ENCODE measurements at places on chromosomes 2 and 18. TPM values are rescaled to one million over a fixed set of nuclear protein-coding genes. Genes with fewer than 3 reads are reported as not detected.

DNA sequence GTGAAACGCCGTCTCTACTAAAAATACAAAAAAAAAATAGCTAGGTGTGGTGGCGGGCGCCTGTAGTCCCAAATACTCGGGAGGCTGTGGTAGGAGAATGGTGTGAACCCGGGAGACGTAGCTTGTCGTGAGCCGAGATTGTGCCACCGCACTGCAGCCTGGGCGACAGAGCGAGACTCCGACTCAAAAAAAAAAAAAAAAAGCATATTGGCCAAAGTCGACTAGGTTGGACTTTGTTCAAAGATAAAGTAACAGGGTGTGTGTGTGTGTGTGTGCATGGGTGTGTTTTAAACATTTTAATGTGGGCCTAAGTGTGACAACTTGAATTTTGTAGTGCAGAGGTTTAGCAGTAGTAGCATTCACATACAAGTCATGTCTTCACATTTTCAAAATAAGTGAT lies 11.7 kb downstream of the GEMIN6 start:
- no peak for DNase-seq

DNA sequence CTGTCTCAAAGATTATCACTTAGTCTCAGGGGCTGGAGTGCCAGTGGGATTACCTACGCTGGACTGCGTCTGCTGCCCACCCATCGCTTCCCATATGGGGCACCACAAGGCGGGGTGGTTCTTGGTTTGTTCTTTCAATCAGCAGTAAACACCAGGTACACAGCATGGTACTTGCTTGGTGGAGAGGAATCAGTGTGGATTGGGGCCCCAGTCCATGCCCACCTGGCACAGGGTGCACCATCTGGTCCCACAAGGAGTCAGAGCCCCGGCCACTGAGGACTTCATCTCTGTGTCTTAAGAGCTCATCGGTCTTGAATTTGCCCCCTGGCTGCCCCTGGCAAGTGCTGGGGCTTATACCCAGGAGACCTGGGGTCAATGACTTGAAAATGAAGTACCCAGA lies 96.2 kb downstream of the GLI2 start:
- DNase-seq, result no peak

- DNase-seq, result no peak
Measured at GRCh38 chr2:76447294-76447693, 736.6 kb upstream of the GCFC2 start.

DNA sequence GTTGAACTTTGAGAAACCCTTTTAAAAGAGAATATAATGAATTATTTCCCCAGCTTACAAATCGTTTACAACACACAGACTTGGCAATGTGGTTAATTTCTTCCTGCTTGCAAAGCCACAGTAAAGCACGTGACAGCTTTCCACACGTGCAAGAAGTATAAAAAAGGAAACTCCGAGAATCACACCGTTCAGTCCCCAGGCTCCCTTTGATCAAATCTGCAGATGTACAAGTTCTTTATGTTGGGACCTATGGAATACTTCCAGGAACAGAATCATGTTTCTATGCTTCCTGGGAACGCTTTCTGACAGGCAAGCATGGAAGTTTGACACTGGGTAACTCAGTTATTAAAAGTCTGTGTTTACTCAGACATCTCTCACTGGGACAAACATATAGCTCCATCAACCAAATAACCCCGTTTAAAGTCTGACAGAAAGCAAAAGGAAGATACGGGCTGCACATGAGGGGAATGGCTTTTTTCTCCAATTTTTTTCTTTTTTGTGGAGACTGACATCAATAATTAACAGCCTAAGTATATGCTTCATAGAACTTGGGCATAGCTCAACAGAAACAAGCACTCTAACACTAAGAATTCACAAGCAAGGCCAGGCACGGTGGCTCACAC lies 134.8 kb downstream of the EIPR1 start:
- DNase-seq, result no peak

Gene MORN2
- total RNA-seq, result 11.3 TPM

Gene TTN
- total RNA-seq, result 0.94 TPM
